ENCODE measurements at places on chromosomes 1 and 21. TPM values are rescaled to one million over a fixed set of nuclear protein-coding genes. Genes with fewer than 3 reads are reported as not detected.

- DNase-seq: no peak
Measured at GRCh38 chr1:87136607-87137341, 191.9 kb upstream of the LMO4 start.

- DNase-seq: peak; percentile 60
Measured at GRCh38 chr1:14975119-14975518, 178.4 kb upstream of the TMEM51 start.

The SLC45A3 gene
- total RNA-seq: 7.0 TPM

GRCh38 chr21:42061195-42061985, 9.7 kb upstream of the UMODL1 start:
- peak; percentile 71 for DNase-seq

GRCh38 chr1:91940496-91940895, 8.7 kb upstream of the BRDT start:
- no peak for DNase-seq

The ZNF362 gene
- total RNA-seq: 44.0 TPM

The ADAM30 gene
- total RNA-seq: not detected

- DNase-seq: no peak
Measured at GRCh38 chr21:39688010-39688409, 57.0 kb upstream of the IGSF5 start.

- peak; percentile 70 for DNase-seq
Measured at GRCh38 chr21:45026826-45027225, 47.6 kb upstream of the ADARB1 start.

DNA sequence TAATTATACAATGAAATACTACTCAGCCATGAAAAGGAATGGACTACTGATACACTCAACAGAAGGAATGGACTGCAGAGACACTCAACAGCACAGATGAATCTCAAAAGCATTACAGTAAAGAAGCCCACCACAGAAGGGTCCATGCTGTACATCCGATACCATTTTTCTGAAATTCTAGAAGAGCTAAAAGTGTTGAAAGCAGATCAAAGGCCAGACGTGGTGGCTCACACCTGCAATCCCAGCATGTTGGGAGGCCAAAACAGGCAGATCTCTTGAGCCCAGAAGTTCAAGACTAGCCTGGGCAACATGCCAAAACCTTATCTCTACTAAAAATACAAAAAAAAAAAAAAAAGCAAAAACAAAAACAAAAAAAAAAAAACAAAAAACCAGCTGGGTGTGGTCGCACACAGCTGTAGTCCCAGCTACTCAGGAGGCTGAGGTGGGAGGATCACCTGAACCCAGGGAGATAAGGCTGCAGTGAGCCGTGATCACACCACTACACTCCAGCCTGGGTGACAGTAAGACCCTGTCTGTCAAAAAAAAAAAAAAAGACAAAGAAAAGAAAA, 15.5 kb downstream of the PPP1R15B start:
- DNase-seq: no peak

The CLCNKA gene
- 1.3 TPM for total RNA-seq

DNA sequence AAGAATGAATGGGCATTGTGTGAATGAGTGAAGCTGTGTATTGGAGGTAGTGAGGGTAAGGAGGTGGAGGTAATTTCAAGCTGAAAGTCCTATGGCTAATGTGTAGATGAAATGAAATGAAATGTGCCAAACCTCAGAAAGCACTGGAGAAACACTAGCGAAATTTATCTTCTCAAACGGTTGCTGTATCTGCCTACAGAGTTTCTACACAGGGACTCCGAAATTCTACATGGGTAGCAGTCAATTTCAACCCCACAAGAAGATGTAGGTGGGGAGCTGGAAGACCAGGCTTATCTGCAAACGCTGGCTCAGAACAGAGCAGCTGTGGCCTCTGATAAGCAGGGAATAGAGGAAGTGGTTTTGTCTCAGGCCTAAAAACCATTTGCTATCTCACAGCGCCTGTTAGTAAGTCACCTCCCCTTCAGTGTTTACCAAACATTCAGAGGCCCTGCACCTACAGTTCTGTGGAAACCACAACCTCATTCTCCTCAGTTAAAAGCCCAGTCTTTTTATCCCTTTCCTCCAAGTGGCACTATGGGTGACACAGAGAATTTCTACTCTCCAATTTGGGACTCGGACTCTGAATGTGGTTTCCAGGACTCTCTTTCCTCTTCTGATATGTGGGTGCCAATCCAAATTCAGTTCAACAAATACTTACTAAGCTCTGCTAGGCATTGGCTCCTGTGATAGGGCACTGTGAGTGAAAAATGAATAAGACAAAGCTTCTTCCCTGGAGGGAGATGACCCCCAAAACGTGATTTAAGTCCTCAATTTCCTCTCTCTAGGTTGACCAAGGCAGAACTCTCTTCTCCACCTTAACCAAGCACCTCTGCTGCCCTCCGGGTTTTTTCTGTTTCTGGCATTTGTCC, 17.2 kb upstream of the SLAMF6 start:
- no peak for DNase-seq

The CALML6 gene
- total RNA-seq: 1.1 TPM
